ENCODE measurements at places on chromosomes 5 and 9.

DNA sequence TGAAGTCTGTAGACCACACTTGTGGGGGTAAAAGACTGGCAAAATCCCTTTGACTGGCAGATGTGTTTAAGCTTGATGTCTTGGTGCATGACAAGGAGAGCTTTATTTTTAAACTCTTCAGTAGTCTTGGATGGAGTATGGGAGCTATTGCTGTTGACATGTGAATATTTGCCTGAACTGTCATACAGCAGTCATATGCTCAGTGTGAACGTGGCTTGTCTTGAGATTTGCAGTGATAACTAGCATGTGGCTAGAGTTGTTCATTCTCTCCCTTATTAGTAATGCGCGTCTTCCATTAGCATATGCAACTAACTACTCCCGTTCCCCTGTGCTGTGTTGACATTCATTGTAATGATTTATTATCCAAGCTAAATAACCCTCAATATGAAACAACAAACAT, 523.6 kb upstream of the WWC1 start:
- no peak for DNase-seq

- no peak for DNase-seq
These were observed 60.4 kb downstream of the EHMT1 start for GRCh38 chr9:137679249-137679648.

GRCh38 chr5:159456261-159456660, 126.0 kb upstream of the IL12B start:
- DNase-seq = no peak

- no peak for DNase-seq
These were observed 6.3 kb downstream of the ADGRD2 start for GRCh38 chr9:124456341-124457078.

DNA sequence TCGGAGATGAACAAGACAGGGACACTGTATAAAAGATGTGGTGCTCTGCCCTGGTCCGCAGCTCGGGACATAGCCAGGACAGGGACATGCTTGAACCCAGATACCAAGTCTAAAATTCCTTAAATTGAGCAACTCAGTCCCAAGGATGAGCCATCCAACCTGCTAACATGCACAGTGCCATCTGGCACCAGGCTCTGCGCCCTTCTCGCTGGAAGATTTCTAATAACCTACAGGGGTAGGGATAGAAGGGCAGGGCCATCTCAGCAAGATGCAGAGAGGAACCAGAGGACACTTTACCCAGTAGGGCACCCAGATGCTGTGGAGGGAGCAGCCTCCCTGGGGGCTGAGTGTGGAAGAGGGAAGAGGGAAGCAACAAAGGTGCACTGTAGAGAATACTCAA, 60.1 kb downstream of the SEMA4D start:
- DNase-seq = no peak

GRCh38 chr5:32058101-32058500, 116.0 kb downstream of the GOLPH3 start:
- no peak for DNase-seq

- DNase-seq = no peak
These were observed 31.9 kb downstream of the IRF1 start for GRCh38 chr5:132458651-132459030.

GRCh38 chr5:155886311-155887031, 440.5 kb upstream of the SGCD start:
- DNase-seq = no peak

- no peak for DNase-seq
These were observed 17.5 kb downstream of the LMX1B start for GRCh38 chr9:126631254-126631653.

DNA sequence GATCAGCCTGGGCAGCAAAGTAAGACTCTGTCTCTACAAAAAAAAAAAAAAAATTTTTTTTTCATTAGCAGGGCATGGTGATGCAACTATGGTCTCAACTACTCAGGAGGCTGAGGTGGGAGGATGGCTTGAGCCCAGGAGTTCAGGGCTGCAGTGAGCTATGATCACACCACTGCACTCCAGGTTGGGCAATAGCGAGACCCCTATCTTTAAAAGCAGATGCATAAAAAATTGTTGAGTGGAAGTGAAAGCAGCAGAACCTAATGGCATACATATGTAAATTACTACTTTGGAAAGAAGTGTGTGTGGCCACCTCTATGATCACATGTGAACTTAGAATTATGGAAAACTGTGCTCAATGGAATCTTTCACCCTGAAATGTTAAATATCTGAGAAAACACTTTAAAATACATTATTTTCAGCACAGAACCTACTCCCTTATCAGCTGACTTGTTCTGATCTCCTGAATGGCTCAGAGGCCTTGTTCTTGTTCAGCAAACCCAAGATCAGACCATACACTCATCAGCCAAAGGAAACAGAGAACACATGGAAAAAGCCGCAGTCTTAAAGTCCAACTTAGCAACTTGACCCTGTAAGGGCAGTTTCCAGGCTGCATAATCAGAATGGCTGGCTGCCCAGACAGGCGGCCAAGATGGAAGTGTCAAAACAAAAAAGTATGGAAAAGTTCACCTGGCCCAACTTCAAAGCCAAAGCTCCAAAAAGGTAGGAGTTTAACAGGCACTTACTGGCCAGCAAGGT, 56.5 kb downstream of the SIL1 start:
- DNase-seq = no peak

DNA sequence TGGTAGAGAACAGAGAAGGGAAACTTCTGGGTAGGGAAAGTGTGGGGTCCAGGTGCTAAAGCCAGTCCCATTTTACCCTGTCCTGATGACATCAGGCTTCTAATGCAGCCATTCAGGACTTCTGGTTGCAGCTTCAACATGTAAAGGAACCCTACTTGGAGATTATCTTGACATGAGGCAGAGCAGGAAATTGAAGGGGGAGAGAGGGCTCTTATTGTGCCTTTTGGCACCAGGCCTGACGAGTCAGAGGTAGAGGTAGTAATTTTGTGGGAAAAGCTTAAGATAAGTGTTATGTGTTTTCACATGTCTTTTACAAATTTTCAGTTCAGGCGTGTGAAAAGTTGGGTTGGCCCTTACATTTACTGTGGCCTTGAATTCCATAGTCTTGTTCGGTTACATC, 102.4 kb upstream of the APC start:
- DNase-seq = no peak

GRCh38 chr5:73256012-73256411, 83.0 kb downstream of the TMEM174 start:
- DNase-seq = no peak

GRCh38 chr9:114616684-114617520, 5.8 kb downstream of the TMEM268 start:
- no peak for DNase-seq

DNA sequence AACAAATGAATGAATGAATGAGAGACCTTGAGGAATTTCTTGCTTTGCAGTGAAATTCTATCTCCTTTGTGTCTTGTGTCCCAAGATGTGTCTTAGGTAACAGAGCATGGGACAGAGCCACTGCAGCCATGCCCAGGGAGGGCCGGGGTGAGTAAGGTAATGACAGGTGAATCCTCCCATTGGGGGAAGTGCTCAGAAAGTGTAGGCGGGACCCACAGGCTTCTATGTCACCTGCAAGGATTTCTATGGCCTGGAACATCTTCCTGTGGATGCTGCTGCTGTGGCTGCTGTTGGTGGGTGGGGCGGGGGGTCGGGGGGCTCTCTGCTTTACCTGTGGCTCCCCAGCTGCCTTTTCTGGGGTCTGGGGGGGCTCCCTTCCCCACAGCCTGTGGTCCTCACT, 133.6 kb upstream of the IER5L start:
- DNase-seq = no peak

DNA sequence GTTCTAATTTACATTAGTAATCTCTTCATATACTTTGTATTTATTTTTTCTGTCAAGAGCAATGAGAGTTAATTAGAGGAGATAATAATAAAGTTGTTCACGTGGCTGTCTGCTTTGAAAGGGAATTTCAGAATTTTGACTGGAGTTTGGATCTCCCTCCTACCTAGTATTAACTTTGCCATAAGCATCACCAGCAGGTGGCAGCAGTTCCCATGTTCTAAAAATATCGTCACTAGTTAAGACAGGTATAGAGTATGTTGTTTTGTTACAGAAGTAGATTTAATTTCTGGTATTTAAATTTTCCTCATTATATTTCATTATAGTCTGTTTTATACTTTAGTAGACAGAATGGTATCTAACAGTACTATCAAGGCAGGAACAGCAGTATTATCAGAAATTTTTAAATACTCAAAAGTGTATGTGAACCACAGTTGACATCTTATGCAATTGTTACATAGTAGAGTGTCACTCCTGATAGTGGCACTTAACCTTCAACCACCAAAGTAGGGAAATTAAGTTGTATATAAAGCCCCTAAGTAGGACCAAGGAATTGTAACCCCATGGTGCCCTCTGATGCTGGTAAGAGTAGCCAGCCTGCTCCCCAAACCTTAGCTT, 20.4 kb downstream of the GNPDA1 start:
- no peak for DNase-seq

GRCh38 chr9:121286688-121286972, 18.7 kb downstream of the GSN start:
- no peak for DNase-seq

DNA sequence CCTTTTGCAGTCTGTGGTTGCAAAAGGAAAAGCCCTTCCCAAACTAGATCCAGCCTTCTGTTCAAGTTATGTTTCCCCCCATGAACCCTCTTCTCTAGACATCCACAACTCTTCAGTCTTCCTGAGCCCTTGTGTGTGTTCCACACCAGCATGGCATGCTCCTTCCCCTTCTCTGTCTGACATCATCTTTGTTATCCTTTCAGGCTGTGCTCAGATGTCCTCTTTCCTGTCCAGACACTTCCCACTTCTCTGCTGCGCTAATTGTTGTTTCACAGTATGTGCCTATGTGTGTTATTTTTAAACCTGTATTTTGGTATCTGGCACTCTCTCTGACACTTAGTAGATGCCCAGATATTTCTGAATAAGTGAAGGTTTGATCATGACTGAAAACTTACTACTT, 38.2 kb downstream of the FOCAD start:
- no peak for DNase-seq

- DNase-seq = no peak
These were observed 74.3 kb downstream of the LRSAM1 start for GRCh38 chr9:127525401-127526188.
